ENCODE measurements at places on chromosomes 7 and 10.
A peak's percentile ranks its signal among the peaks of the same experiment; 100 is the strongest.

DNA sequence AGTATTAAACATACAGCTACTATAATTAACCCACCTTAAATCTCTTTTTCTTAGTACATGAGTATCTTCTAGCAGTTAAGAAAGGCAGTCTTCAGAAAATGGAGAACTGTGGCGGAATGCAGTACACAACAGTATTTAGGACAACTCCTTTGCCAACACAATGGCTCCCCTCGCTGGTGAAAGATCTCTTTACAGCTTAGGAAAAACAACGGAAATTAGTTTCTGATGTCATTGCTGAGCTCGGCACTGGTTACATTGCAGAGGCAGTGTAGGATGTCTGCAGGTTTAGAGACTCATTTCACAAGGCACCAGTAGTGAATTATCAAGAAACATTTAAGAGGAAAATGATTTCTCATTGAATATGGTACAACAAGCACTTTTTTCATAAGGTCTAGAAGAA lies 43.4 kb downstream of the GLRX3 start:
- peak; percentile 87 for DNase-seq

GRCh38 chr10:132974249-132974796 lies 32.0 kb upstream of the CFAP46 start:
- no peak for DNase-seq

DNA sequence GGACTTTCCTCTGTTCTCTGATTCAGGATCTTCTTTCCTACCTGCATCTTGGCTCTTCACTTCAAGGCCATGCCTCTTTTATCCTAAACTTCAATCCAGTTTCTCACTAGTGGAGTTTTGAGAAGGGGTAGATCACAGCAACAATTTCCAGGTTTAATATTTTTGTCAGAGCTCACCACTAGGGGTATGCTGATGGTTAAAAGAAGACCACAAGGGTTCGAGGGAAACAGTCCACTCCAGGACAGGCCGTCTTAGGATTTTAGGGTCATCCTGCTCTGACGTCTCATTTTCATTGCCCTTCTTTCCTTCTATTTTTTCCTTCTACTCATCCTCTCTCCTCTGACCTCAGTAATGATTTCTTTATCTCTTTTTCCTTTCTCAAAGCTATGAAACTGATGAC lies 11.3 kb downstream of the STAG3 start:
- DNase-seq = no peak

- no peak for DNase-seq
Observed at GRCh38 chr7:72445075-72445474, 32.9 kb upstream of the CALN1 start.

DNA sequence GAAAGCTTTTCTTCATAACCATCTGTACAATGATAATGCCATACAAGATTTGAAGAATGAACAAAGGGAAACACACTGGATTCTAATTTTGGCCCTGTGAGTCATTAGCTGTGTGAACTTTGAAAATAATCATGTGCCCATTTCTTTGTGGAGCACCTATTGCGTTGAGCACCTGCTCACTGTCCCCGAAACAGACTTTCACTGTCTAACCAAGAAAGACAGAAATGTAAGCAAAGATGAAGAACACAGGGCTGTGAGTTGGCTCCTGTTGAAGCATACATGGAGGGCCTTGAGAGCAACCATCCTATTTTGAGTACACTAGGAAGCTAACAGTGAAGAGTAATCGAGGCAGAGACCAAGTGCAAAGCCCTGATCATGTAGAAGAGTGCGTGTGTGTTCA lies 118.4 kb upstream of the SLC25A13 start:
- DNase-seq = no peak

DNA sequence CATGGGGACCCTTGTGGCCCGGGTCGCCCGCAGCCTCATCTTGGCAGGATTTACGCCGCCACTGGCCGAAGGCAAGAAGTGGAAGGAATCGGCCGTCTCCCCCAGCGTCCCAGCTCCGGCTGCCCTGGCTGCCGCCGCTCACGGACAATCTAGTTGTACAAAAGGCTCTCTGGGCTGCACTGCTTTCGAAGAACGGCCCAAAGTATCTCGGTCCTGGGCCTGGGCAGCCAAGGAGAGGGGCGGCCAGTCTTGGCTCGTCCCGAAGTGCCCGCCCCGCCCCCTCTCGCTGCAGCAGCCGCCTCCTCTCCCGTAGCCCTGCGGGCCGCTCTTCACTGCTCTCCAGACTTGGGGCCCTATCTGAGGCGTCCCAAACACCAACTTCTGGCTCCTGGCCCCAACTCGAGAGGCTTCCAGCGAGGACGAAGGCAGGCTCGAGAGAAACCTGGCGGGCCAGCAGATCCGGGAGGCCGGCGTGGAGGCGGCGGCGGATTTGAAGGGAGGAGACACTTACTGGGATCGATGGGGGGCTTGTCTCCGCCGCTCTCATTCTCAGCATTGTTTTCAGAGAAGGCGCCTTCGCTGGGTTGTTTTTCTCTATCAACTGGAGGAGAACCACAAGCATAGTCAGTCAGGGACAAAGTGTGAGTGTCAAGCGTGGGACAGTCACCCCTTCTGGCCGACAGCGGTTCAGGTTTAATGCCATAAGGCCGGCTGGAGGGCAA lies 809 bp downstream of the HOXA9 start:
- no peak for DNase-seq

GRCh38 chr10:130994191-130994590 lies 317.3 kb downstream of the TCERG1L start:
- DNase-seq = no peak

DNA sequence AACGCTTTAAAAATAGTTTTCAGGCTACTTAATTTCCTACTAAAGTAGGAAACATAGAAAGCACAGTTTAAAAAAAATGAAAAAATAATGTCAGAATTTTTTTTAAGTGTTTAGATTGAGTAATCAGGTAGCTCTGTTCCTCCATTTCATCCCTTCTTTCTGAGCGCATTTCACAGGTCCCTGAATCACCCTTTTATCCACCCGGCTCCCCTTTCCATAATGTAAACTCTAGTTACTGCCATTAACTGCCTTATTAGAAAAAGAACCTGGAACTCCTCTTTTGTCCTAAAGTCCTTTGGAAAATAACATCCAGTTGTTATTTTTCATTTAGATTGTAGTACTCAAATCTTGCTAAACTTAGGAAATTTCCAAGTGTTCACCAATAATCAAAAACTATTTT lies 5.8 kb downstream of the KCND2 start:
- DNase-seq = no peak

- no peak for DNase-seq
Observed at GRCh38 chr10:1294748-1295147, 238.6 kb downstream of the WDR37 start.

DNA sequence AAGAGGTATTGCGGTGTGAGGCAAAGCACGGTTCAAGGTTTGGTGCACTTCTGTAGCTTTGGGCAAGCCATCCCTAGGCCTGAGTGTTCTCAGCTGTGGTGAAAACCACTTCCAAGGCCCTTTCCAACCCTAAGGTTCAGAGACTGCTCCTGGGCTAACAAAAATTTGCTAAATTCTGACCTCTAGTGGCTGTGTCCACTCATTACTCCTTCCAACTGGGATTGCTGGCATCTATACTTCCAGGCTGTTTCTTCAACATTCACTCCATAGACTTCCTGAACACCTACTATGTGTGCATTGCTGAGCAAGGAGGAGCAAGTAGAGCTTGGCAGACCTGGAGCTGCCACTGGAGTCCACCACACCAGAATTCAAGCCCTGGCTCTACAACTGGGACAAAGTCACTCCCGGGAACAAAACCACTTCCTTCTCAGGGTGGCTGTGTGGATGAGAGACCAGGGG lies 29.3 kb upstream of the SH3PXD2A start:
- peak; percentile 38 for DNase-seq

- no peak for DNase-seq
Observed at GRCh38 chr7:50265968-50266634, 38.4 kb upstream of the IKZF1 start.

DNA sequence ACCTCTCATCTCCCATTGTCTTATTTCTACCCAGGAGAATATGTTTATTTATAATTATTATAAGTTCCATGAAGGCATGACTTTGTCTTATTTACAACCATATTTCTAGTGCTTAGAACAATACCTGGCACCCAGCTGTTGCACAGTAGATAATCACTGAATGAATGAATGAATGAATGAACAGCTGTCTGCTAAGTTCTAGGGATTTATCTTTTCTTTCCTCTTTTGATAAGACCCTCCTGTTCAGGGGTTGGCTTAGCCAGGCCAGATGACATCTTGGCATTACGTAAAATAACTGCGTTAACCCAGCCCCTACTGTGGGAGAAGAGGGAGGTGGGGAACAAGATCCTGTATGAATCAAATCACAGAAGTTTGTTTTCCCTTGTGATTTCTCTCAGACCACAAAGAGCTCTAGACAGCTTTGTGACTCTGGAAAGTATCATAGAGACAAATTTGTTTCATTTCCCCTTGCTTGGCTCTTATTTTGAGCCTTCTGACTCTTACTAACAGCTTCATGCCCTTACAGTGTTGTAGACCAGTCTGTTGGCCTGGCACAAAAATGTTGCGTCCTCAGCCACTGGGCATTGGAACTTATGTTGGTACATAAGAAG lies 8.4 kb downstream of the ZNF862 start:
- no peak for DNase-seq

- DNase-seq = peak; percentile 83
Observed at GRCh38 chr7:77812290-77812685, 13.7 kb downstream of the PHTF2 start.

DNA sequence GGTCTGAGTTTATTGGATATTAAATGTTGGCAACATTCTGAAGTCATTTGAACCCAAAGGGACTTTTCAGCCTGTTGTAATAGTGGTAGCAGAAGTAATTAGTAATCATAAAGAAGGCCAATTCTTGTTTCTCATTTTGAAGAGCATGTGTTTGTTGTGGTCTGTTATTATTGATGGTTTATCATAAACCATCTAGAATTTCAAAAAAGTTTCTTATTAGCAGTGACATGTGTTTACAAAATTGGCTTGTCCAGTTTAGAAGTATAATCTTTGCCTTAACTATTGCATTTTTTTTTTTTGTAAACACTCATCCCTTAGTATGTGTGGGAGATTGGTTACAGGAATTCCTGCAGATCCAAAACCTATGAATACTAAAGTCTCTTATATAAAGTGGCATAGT lies 177.8 kb downstream of the BBS9 start:
- DNase-seq = no peak

GRCh38 chr10:95480102-95480900 lies 80.9 kb downstream of the SORBS1 start:
- no peak for DNase-seq

DNA sequence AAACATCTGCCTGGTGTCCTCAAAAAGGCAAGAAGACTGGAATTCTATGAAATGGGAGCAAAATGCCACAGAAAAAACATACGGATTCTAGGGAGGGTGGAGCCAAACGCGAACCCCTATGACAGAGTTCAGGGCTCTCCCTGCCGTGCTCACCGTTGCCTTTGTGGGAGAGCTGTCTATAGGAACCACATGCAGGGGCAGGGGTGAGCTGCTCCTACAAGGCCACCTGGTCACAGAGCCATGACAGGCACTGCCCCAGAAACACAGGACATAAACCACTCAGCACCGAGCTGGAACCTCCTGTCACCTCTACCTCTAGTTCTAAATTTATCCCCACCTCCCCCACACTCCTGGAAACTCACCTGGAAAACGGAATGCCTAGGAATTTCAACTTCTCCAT lies 155.1 kb upstream of the ZNF32 start:
- DNase-seq = no peak

DNA sequence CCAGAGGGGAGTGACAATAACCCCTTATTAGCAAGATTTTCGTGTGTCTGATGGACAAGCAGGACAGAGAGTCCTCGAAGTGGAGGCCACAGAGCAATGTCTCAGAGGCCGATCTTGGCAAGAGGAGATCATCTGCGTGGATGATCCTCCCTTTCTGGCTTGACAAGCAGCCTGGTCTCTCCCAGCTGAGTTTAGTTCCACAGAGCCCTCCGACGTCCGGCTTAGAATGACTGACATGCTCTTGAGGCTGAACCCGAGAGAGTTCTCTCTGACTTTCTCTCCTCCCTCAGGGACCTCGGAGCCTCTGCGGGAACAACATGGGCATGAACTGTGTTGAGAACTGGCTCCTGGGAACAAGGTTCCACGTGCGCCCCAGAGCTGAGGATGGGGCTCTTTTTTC lies 180.7 kb upstream of the PFKP start:
- DNase-seq = no peak

- peak; percentile 61 for DNase-seq
Observed at GRCh38 chr10:77251297-77252013, 386.2 kb downstream of the KCNMA1 start.
